ENCODE measurements at places on chromosomes 6 and 20. TPM values are rescaled to one million over a fixed set of nuclear protein-coding genes. Genes with fewer than 3 reads are reported as not detected.

DNA sequence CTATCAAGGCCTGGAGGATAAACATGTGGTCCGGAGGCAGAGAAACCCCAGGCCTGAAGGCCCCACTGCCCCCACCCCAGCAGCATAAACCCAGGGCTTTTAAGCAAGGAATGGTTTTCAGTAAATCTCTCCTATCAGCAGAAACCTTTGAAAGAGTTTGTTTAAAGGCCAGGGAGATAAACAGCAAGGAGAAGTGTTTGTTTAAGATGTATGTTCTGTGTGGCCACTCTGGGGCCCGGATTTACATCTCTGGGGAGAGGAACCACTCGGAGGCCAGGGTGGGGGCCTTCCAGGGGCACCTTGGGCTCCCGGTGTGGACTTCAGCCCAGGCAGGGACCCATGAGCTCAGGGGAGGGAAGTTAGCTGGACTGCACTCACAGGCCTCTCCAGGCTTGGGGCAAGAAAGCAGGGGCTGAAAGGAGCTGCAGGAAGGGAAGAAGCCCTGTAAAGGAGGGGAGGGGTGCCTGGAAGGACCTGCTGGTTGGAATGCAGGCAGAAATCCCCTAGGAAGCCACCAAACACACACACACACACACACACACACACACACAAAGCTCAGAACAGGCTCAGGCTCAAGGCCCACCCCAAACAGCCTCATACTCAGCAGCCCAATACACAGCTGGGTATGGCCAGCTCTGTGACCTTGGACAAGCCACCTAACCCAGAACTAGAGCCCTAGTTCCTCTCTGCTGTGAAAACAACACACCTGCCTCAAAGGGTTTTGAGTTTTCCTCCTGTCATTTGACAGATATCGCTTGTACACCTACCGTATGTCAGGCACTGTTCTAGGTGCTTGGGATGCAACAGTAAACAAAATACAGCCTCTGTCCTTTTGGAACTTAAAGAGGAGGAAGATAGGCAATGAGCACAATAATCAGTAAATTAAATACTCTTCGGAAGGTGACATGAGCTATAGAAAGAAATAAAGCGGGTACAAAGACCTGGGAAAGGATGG lies 26.2 kb upstream of the FOXP4 start:
- no peak for DNase-seq

DNA sequence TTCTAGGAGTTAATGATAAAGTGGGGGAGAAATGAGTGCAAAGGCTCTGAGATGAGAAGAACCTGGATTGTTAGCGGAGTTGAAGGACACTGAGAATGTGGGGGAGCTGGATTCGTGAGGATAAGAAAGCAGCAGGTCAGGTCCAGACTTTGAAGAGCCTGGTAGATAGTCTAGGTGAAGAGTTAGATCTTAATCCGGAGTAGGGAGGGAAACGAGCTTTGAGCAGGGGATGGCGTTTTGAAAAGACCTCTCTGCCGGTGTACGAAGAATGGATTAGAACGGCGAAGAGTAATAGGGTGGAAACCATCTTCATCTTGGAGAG lies 487 bp upstream of the PHF20 start:
- DNase-seq: no peak

DNA sequence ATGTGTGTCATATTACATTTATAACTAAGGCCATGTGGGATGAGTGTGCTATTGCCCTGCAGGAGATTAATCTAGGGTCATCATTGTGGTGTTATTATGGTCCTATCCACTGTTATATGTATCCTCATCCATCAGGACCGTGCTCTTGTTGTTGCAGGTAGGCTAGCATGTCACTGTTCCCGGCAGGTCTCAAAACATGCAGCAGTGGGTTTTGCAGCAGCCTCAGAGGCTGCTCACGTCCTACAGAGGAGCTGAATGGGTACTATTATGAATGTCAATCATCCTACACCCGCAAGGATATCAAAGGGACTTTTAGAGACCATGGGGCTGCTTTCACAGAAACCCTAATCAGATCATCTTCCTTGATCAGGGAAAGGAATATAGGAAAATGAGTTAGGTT lies 318.2 kb downstream of the SAMD5 start:
- DNase-seq: no peak

- no peak for DNase-seq
These were observed 45.3 kb upstream of the SMIM8 start for GRCh38 chr6:87277123-87277522.

DNA sequence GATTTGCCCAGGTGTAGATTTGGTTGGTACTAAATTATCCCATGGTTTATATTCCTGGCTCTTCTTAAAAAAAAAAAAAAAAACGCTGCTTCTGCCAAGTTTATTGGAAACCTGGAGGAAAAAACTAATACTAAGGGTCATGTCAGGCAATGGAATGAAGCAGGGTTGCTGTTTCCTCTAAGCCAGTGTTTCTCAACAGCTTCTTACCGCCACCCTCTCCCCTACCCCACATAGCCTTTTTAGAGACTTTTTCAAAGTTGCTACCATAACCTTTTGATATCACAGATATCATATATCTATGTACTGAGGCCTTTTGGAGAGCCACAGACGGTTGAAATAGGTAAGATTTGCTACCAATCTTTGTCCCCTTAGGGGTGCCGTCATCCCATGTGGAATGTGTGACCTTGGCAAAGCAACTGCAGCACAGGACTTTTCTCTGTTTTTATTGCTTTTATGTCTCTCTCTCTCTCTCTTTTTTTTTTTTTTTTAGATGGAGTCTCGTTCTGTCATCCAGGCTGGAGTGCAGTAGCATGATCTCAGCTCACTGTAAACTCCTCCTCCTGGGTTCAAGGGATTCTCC lies 35.0 kb downstream of the SYTL3 start:
- no peak for DNase-seq

- no peak for DNase-seq
These were observed 174.7 kb downstream of the PREX1 start for GRCh38 chr20:48652961-48653705.

- DNase-seq: no peak
These were observed 28.3 kb downstream of the DUSP22 start for GRCh38 chr6:320351-321157.

DNA sequence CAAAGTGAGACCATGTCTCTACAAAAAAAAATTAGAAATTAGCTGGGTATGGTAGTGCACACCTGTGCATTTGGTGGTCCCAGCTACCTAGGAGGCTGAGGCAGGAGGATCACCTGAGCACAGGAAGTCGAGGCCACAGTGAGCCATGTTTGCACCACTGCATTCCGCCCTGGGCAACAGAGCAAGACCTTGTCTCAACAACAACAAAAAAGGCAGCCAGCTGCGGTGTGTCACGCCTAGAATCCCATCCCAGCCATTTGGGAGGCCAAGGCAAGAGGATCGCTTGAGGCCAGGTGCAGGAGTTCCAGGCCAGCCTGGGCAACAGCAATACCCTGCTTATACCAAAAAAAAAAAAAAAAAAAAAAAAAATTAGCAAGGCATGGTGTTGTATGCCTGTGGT lies 1.1 kb upstream of the BAK1 start:
- no peak for DNase-seq

GRCh38 chr6:43845646-43846045 lies 75.6 kb downstream of the VEGFA start:
- no peak for DNase-seq

DNA sequence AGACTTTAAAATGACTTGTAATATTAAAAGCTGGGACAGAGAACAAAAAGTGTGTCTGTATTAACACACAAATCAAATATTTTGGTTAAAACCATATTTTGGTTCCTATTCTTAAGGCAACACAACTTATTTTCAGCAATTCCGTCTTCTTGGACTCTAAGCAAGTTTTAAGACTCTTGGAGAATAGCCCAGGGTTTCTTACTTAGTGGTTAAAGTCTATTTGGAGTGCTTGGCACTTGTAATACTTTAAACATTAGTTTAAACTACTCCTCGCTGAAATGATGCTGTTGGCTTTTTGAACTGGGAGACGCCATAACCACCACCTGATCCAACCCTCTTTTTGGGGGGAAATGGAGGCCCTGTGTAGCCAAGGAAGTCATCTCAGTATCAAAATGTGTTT lies 109.7 kb upstream of the GMDS start:
- no peak for DNase-seq

GRCh38 chr6:68364271-68364805 lies 270.7 kb upstream of the ADGRB3 start:
- DNase-seq: no peak

- no peak for DNase-seq
These were observed 98.9 kb upstream of the BMP2 start for GRCh38 chr20:6668546-6668945.

DNA sequence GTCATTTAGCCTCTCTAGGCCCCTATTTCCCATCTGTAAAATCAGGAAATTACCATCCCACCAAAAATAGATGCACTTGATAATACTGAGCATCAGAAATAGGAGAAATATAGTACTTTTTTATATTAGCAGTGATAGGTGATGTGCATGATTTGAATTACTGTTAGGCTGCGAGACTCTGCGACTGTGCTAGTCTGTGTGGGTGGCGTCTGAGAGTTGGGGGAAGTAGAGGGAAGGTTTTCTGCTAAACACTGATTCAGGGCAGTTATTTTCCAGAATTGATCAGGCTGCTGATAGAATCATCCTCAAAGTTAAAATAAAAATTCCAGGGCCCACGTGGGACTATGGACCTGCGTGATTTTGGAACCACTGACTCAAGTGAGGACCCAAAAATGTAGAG lies 60.4 kb upstream of the ARMH2 start:
- DNase-seq: no peak

GRCh38 chr6:3269281-3269975 lies 10.7 kb downstream of the PSMG4 start:
- no peak for DNase-seq

DNA sequence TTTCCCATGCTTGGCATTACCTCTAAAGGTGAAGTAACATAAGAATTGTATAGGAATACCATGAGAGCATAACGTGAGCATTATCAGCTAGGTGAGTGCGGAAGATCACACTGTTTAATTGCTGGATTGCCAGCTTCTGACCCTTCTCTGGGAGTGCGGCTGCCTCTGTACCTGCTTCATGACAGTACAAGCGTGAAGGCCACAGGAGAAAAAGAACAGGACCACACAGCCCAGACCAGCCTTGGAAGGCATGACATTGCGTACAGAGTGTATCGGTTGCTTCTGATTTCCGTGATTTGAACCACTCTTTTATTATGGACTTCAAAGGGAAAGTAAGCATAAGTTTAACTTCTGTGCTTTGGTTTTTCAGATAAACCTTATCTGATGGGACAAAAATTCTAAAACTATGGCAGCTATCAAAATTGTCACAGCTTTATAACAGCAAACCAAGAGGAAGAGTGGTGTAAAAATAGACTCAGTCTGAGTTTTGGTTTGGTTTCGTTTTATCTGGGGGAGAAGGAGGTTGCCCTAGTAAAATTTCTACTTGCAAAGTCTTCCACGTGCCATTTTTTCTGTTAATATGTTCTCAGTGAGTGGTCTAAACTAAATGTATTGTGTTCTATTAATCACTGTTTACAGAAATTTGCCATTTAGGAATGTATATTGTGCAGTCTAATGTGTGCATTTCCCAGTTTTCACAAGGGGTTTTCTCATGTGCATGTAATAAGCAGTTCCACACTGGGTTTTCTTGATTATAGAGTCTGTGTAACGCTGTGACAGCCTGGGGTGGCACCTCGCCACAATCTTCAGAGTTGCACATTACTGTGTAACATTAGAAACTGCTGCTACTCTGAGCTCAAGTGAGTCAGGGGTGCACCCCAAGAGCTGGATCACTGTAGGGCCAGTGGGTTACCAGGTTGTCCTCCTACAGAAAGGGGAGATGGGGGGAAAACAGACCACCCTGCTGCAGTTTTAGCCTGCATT lies 97.3 kb downstream of the RPP40 start:
- DNase-seq: no peak

DNA sequence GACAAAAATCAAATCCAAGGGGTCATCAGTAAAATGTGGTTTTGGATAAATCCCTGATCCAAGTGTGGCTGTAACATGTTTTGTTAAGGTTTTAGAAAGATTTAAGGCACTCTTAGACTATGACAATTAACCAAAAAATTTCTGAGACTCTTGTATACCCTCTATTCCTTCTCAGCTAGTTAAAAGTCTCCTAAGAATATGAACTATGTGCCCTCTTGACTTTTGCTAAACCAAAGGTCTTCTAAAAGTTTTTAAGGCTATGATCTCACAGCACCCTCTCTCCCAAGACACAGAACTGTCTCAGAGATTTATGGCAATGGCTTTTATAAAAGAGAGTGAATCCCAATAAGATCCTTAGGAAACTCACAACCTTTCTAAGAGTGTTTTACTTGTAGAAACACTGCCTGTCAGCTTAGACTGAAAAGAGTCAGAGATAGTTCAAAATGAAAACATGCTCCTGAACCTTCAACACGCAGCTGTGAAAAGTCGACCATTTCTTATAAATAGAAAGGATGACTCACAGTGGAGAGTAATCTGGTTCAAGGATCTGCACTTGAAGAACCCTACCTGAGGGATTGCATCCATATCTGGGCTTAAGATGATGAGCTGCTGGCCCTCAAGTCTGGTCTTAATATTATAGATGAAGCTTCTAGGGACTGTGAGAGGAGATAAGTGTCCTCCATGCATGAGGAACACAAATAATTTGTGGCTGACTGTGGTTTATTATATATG lies 388.4 kb upstream of the GJE1 start:
- no peak for DNase-seq

GRCh38 chr6:166162599-166163342 lies 4.9 kb downstream of the TBXT start:
- DNase-seq: no peak

DNA sequence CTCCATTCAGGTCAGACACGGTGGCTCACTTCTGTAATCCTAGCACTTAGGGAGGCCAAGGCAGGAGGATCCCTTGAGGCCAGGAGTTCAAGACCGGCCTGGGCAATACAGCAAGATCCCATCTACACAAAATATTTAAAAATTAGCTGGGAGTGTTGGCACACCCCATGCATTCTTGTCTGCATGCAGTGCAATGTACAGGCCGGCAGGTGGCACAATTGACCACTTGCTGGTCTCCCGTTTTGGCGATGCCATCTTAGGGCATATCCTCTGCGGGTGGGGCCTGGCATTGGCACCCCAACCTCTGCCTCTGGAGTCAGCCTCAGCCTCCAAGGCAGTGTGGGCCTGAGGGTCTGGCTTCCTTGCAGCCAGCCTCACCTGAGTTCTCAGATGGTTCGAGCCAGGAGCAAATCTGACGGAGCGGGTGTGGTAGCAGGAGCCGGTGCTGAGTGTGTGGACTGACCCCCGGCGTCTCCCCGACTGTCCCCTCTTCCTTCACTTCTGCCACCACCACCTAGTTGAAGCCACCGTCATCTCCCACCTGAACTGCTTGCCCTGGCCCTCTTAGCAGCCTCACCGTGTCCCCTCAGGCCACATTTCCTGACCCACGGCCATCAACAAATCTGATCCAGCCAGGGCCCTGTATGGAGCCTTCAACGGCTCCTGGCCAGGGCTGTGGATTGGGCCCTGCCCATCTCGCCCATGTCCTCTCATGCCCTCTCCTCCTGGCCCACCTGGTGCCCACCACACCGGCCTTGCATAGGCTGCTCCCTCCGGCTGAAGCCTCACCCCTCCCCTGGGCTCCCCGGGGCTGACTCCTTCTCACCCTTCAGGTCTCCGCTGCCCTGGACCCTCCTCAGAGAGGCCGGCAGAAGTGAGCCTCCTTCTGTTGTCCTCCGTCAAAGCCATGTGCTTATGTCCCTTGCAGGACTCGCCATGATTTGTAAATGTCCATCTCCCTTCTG lies 44.0 kb downstream of the EFCAB8 start:
- DNase-seq: peak; percentile 32

HAO1 gene
- polyA plus RNA-seq: not detected

CD40 gene
- 9.3 TPM for polyA plus RNA-seq

LY86 gene
- polyA plus RNA-seq: 0.29 TPM

DDX43 gene
- 0.12 TPM for polyA plus RNA-seq

CFB gene
- polyA plus RNA-seq: 15.8 TPM

EMILIN3 gene
- 2.1 TPM for polyA plus RNA-seq

GMEB2 gene
- polyA plus RNA-seq: 6.0 TPM

NECAB3 gene
- polyA plus RNA-seq: 90.6 TPM

FERMT1 gene
- polyA plus RNA-seq: 0.03 TPM

OXT gene
- polyA plus RNA-seq: not detected

AVP gene
- polyA plus RNA-seq: not detected

GABRR1 gene
- polyA plus RNA-seq: 0.01 TPM

Data from heart right ventricle (tissue), 16 donors.